ENCODE measurements at places on chromosomes 3 and 15. TPM values are rescaled to one million over a fixed set of nuclear protein-coding genes. Genes with fewer than 3 reads are reported as not detected.

Gene GRK7
- total RNA-seq = not detected

Gene ATP13A5
- not detected for total RNA-seq

Gene FOXL2NB
- total RNA-seq = not detected

Gene ATP8B4
- total RNA-seq = 0.18 TPM

Gene SERPINI2
- not detected for total RNA-seq

Gene BUB1B
- total RNA-seq = 63.5 TPM

Gene ALS2CL
- total RNA-seq = not detected

Gene LRRIQ4
- not detected for total RNA-seq

DNA sequence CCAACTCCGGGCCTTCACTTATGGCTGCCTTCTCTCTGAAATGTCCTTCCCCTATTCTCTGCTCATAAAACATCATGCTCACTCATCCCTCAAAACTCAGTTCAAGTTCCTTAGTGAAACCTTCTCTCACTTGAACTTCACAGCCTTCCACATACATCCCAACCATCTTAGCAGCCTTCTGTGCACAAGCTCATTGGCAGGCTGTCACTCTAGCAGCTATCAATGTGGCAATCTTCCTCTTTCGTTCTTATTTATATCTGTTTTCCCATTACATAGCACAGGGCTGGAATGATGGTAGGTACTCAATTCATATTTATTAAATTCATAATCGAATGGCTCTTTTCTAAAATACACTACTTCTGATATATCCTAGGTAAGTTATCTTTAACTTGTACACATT is 66.4 kb upstream of the MCTP2 start:
- DNase-seq = no peak

GRCh38 chr3:38655708-38656300 is 6.3 kb upstream of the SCN5A start:
- peak; percentile 52 for DNase-seq

DNA sequence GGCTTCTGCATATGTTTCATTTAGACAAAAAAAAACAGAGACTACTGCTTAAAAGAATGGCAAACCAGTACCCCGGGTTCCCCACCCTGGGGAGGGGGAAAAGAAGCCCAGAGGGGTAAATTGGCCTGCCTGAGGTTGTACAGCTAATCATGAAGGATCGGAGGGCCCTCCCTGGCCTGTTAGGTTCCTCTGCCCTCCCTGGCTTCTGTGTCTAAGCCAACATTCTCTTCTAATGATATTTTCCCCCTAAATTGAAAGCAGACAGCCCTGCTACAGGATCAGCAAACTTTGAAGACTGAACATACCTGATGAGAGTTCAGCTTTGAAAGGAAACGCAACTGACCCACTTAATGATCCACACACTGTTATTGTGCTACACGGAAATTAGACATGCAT is 2.5 kb downstream of the ARHGAP31 start:
- no peak for DNase-seq

- no peak for DNase-seq
Observed at GRCh38 chr3:70298385-70298784, 14.1 kb downstream of the MDFIC2 start.

DNA sequence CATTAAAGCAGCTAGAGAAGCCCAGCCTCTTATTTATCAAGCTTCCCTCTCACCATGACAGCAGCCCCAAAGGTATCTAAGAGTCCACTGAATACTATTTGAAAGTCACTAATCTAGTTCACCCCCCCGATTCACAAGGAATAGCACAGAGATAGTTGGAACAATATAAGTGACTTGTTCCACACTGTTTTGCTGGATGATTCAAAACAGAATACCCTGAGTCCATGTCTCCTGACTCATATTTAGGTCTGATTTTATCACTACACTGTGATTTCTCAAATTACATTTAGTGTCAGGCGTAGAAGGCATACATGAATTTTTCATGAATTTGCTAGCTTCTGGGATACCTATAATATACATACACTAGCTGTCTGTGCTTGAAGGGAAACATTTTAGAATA is 18.7 kb upstream of the EOGT start:
- DNase-seq = no peak

DNA sequence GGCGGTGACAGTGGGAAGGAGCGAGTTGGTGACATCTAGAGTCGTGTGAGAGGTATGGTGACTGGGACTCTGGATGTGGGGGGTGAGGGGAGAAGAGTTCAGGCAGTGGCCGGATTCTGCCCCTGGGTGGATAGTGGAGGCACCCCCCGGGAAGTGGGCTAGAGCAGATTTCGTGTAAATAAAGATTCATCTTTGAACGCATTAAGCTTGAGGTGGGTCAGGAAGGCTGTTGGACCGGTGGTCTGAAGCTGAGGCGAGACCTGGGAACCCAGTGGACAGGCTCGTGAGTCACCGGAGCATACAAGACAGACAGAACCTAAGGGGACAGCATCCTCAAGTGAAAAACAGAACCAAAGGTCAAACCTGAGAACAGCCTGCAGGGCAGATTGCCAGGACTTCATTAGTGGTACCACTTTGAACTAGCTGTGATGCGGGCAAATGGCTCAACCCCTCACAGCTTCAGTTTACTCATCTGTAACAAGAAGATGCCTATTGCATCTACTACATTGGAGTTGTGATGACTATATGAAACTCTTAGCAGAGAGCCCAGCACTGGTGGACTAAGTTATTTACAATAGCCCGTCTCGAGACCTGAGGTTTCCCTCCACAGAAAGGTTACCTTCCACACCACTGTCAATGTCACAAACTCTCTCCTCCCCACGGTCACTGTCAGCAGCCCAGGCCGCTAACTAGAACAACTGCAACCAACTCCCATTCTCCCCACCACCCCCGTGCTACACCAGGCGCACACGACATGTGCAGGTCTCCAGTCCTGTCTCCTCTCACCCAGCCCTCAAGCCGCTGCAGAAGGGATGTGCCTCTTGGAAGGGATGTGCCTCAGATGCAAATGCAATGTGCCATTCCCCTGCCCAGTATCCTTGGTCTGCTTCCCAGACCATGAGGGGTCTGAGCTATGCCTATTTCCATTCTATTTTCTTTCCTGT is 901 bp upstream of the CLN6 start:
- DNase-seq = no peak

- no peak for DNase-seq
Observed at GRCh38 chr3:46866032-46866595, 2.9 kb upstream of the MYL3 start.

DNA sequence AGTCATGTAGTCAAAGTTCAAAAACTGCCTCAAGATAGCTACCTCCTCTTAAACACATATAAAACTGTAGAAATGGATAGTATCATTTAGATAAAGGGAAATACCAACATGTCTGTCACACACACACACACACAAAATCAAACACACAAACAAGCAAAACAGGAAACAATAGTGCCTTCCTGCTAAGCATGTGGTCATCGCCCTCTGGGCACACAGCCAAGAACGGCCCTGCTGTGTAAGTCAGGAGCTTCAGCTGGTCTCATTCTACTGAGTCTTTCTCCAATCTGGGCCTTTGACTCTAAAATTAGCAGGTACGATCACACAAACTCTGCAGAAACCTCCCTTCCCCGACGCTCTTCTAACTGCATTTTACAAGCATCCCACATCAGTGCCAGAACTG is 272.2 kb upstream of the CHRNA7 start:
- DNase-seq = no peak

- no peak for DNase-seq
Observed at GRCh38 chr15:63448266-63448665, 56.1 kb upstream of the USP3 start.

- DNase-seq = no peak
Observed at GRCh38 chr15:77597804-77598453, 34.8 kb downstream of the LINGO1 start.

DNA sequence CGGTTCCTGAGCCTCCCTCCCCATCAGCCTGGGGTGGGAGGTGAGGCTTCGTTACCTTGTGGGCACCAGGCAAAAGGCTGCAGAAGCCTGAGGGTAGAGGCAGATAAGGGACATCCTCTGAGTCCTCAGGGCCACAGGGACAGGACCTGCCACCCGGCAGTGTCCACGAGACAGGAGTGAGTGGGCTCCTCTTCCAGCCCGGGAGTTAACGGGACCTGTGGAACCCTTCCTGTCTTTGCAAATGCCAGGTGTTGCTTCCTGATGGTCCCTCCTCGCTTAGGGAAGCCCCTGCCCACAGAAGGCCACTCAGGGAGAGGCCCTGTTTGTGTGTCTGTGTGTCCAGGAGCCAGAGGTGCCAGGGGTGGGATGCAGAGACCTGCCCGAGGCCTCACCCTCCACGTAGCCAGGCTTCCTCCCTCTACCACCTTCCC is 111.1 kb upstream of the ALDH1A3 start:
- no peak for DNase-seq

DNA sequence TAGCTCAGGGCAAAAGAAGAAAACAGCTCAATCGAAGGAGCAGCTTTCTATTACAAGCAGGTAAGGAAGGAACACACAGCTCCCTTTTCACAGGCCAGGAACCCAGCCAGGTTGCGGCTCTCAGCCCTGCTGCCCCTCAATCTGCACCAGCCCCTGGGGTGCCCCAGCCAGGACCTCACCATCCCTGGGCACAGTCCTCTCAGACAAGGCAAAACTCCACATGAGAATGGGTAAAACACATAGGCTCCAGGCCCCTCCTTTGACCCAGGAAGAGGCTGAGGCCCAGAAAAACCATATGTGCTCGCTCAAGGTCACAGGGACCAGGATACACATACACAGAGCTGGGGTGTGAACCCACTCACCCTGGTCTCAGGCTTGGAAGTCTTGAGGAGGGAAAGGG is 178.7 kb upstream of the TLE3 start:
- no peak for DNase-seq

- no peak for DNase-seq
Observed at GRCh38 chr15:85539491-85539890, 159.1 kb downstream of the AKAP13 start.

DNA sequence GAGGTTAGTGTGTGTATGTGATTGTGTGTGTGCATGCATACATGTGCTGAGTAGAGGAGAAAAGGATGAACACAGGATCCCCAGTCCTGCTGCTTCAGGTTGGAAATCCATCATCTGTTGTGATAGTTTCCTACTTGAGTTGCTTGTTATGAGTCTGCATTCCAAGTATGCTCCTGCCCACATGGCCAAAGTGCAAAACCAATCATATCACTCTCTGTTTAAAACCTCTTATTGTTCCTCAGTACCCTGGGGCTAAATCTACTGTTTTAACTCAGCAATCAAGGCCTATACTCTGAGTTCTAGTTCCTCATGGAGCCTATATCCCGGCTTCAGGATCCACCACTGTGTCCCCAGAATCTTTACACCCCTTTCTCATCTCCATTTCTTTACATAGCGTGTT is 139.9 kb upstream of the TLE3 start:
- no peak for DNase-seq

DNA sequence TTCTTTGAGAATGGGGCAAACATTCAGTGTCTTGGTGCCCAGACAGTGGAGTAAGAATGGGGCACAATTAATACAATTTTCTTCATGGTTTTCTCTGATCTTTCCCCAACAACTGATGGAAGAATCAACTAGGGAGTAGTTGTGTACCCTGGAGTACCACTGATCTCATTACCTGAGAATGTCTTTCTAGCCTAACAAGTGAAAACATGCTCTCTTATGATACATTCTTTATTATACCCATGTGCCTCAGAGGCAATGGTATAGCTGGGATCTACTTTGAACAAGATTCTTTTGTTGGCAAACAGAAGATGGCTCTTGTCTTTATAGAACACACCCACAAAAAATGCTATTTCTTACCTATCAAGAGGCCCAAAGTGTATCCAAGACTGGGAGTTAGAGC is 250.6 kb upstream of the CMC1 start:
- DNase-seq = no peak

GRCh38 chr15:72774696-72775383 is 8.7 kb downstream of the ADPGK start:
- no peak for DNase-seq

- no peak for DNase-seq
Observed at GRCh38 chr3:192819001-192819569, 91.7 kb upstream of the FGF12 start.

Measured in HepG2 (cell line).